ENCODE measurements at places on chromosomes 3 and 15.

DNA sequence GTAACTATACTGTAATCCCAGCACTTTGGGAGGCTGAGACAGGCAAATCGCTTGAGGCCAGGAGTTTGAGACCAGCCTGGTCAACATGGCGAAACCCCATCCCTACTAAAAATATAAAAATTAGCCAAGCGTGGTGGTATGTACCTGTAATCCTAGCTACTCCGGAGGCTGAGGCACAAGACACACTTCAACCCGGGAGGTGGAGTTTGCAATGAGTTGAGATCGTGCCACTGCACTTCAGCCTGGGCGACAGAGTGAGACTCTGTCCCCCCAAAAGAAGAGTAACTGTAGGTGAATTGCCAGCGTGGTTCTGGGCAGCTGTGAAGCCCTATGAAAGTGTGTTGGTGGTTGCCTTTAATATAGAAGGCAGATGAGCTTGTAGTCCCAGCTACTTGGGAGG lies 95.9 kb downstream of the SLCO3A1 start:
- DNase-seq: no peak

GRCh38 chr3:61252836-61253235 lies 1.6 kb upstream of the FHIT start:
- no peak for DNase-seq

- DNase-seq: no peak
Observed at GRCh38 chr15:73120269-73120668, 68.0 kb downstream of the NEO1 start.

DNA sequence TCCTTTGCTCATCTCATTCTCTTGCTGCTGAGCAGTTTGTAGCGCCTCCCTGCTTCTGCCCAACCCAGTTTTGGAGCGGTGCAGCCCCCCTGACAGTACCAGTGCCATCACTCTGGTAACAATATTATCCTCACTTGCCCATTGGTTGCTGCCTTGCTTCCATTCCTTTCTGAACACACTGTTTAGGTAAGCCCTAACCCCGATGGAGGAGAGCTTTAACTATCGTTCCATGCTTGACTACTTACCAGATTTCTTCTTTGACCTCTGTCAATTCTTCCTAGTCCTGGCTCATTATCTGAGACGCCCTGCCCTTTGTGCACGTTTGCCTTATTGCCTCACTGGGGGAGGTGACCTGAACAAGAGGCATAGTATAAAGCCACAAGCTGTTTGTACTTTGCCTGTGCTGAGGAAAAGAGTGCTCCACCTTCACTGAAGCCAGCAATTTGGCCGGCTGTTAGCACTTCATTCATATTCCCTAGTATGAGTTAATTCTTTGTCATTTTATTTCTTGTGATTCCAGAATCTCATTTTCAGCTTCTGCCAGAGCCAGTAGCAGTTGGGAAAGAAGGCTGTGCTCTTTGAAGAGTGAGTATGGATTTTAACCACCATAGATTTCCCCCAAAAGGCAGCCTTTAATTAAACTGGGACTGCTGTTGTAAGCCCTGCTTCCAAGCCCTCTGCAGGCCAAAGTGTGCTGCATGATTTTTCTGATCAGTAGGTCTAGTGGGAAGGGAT lies 11.9 kb downstream of the ABHD6 start:
- DNase-seq: no peak

DNA sequence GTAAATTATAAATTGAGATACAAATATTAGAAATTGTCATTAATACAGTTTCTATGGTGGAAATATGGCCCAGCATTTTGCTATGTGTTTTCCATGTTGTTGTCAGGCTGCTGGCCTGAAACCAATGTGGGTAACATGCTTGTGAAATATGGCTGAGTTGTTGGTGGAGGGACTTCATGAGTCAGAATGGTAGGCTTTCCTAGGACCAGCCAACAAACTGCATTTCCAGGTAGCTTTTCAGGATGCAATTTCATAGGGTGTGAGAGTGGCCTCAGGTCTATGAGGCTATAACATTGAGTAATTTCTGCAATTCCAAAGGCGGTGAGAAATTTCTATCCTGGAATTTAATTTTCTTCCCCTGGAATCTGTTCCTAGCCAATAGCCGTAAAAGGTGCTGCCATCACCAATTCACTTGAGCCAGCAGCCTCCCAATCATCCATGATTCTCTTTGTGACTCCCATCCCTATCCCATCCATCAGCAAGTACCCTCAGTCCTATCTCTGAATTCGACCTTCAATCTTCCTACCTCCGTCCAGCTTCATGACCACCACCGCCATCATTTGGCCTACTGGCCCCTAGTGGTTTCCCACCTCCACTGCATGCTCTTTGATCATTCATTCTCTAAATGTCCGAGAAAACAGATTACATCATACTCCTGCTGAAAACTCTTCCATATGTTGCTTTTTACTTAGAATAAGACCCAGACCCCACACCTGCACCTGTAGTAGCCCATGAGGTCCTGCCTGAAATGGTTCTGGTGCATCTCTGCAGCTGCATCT lies 276.6 kb upstream of the CFAP20DC start:
- DNase-seq: no peak

GRCh38 chr3:88114878-88115549 lies 34.7 kb upstream of the C3orf38 start:
- peak; percentile 83 for DNase-seq

DNA sequence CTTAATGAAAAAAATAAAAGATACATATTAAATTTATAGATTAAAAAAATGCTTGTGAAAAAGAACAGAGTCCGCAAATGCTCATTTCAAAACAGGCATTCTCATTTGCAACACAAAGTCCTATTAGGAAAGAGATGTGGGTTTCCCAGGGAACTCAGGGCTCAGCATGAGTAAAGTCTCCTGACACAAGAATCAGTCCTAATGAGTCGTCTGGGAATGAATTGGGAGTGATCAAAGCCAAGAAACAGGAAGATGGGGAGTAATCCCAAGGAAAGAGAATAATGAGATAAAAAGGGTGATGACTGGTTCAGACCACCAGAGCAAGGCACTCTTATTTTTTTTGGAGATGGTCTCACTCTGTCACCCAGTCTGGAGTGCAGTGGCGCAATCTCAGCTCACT lies 443.7 kb downstream of the NR2F2 start:
- no peak for DNase-seq

- peak; percentile 88 for DNase-seq
Observed at GRCh38 chr15:63048115-63048775, 5.7 kb downstream of the TPM1 start.

DNA sequence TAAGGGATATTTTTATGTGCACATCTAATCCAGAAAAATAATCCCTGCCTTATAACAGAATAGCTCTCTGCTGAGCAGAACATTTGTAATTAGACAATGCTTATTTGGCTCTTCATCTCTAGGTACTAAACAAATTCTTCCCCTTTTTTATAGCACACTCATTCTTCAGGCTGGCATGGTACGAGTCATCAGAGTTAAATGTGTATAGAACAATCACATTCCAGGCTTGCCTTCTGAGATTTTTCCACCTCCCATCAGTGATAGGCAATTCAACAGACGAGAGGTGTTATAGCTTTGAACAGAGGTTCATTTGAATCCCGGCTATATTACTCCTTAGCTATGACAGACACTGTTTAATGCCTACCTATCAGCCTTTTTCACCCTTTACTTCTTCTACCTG lies 21.4 kb upstream of the SPPL2A start:
- DNase-seq: no peak

Measured in activated CD4-positive, alpha-beta T cell treated with anti-CD3 and anti-CD28 coated beads, Interleukin-10, Interleukin-2, amounts not matched to agents 100 ng/mL and 50 ng/mL, durations not matched to agents 16 hours and 8 hours (primary cell).